Stimulated activated CD8-positive, alpha-beta memory T cell treated with anti-CD3 and anti-CD28 coated beads, Interleukin-2, amount 100 ng/mL, for 1 hour (primary cell): ENCODE measurements at places on chromosomes 6 and 20.
A peak's percentile ranks its signal among the peaks of the same experiment; 100 is the strongest.

GRCh38 chr6:8993111-8993510, 557.8 kb upstream of the SLC35B3 start:
- no peak for DNase-seq

DNA sequence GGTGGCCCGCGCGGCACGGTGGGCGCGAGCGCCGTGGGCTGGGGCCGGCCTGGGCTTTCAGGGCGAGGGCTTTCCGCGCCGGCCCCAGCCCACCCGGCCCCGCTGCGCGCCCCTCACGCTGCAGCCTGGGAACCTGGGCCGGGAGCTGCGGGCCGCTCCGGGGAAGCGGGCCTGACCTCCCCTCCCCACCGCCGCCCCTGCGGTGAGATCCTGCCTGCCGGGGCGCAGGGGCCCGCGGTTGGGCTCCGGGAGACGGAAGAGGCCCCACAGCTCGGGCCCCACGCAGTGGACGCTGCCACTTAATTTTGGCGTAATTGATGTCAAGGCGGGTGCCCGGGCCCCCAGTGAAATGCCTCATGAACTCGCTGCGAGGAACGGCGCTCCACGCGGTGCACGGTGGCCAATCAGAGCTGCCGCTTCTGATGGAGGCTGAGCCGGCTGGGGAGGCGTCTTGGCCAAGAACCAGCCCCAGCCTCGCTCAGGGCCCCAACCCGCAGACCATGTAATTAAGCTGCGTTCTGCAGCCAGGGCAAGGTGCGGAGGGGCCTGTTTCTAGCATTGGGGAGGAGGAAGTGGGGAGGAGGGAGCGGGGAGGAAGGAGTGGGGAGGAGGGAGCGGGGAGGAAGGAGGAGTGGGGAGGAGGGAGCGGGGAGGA, 96.1 kb upstream of the BHLHE23 start:
- DNase-seq = peak; percentile 35

GRCh38 chr6:149246691-149247384, 70.7 kb upstream of the TAB2 start:
- no peak for DNase-seq

DNA sequence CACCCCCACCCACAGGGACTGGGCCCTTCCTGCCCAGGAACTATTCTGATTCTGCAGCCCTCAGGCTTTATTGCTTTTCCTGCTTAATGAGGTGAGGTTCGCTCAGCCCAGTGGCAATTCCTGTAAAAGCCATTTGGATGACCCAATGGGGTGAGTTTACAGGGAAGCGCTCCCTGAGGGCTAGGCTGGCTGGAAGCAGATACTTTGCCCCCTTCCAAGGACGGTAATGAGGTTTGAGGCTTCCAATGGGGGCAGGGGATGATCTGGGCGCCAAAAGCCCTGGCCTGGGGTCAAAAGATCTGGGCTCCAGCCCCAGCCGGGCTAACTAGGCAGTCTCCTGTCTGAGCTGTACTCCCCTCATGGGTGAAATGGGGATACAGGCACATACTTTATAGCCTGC, 41.8 kb downstream of the RIPOR3 start:
- DNase-seq = no peak

DNA sequence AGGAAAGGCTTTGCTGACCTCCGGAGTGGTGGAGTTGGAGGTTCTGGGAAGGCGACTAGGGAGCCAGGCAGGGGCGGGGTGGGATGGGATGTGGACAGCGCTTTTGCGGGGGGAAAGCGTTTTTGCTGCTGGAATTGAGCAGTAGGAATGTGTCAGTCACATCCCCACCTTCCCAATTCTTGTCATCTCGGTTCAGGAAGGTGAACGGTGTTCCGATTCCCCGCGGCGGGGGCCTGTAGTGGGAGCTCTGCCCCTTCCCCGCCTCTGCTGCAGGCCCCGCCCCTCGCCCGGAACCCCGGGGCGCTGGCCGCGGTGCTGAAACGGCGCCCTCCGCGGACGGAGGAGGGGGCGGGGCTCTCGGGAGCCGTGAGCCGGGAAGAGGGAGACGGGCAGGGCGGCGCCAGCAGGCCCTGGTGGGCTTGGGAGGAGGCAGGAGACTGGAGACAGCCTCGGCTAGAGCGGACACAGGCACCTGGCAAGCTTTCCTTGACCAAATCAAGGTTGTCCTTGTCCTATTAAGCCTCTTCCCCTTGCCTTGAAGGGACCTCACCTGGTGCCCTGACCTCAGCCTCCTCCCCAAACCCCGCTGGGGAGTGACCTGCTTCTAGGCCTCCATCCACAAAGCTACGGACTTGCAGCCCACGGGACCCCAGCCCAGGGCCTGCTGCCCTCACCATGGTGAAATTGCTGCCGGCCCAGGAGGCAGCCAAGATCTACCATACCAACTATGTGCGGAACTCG, at the start of gene LHFPL5:
LHFPL5 (plus strand) TSS at position 357 of the 741 bp plus-strand sequence; CDS start at position 676, 319 bp downstream.
- DNase-seq = no peak

DNA sequence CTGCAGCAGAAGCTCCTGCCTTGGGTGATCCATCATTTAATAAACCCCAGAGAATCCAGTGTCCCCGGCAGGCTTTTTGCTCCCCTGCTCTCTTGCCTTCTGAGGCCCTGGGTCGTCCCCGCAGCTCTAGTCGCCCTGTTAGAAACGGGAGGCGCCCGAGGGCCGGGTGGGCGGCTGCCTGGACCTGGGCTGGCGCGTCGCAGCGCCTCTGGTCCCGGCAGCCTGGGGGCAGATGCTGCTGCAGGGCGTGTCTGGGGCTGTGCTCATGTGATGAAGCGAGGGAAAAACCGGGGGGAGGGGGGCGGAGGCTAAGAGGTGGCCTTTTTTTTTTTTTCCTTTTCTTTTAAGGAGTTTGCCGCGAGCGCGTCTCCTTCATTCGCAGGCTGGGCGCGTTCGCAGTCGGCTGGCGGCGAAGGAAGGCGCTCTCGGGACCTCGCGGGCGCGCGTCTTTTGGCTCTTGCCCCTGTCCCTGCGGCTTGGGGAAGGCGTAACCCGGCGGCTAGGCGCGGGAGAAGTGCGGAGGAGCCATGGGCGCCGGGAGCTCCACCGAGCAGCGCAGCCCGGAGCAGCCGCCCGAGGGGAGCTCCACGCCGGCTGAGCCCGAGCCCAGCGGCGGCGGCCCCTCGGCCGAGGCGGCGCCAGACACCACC, 394 bp downstream of the AKAP12 start:
- no peak for DNase-seq
